ENCODE measurements at places on chromosomes 7 and 10.

DNA sequence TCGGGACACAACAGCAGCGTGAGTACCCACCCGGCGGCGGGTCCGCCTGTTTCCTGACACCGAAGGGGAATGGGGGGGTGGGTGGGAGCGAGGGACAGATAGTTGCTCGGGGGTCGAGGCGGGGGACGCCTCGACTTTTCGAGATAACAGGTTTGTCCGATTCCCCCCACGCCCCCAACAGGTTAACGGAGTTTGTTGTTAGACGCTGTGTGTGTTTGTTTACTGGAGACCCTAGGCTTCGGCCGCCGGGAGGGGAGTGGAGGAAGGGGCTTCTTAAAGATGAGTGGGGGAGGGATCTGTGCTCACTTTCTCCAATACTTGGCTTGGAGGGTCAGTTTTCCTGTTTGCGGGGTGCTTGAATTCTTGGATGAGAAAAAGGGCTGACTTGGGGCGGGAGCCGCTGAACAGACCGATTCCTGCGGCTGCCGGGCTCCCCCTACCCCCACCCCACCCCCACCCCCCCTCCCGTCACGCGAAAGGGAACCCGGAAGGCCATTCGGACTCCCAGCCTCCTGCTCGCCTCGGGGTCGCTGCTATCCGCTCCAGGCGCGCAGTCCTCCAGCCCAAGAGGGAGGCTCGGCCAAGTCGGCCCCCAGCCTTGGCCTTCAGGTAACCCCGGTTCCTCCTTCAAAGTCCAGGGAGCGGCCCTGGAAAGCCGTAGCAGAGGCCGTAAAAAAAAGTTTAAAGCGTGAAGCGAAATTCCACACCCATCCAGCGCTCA, 1.0 kb downstream of the SORCS3 start:
- no peak for DNase-seq

- DNase-seq: no peak
Observed at GRCh38 chr7:66609176-66609575, 19.5 kb upstream of the KCTD7 start.

GRCh38 chr7:50213622-50214017, 90.9 kb upstream of the IKZF1 start:
- DNase-seq: no peak

GRCh38 chr10:27373566-27374160, 130.4 kb upstream of the RAB18 start:
- no peak for DNase-seq

DNA sequence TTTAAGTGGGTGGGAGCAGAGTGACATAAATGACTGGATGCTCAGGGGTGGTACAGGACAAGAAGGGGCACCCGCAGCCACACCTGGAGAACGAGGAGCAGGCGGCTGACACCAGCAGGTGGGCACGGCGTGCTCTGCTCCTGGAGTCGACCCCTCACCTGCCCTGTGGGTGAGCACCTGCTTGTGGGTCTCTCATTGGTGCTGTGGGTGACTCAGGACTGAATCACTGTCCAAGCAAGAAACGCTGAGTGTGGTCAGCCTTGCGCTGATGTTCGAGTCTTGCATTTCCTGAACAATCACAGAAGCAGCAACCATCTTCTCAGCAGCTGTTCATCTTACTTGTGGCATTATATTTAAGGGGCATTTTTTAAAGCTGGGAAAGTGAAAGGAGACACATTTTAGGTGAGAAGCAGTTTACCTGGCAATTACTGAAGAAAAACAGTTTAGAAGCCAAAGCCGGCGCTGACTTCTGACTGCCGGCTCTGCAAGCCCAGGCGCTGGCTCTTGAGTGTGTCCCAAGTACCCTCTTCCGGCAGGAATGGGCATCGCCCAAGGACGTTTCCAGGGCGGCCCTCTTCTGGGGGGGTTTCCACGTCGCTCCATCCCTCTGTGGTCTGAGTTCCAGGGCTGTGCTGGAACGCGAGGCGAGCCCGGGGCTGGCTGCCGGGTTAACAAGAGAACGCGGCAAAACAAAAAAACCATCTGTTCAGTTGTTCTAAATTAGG, 145.2 kb upstream of the PFKP start:
- no peak for DNase-seq

- no peak for DNase-seq
Observed at GRCh38 chr10:37854626-37855025, 2.8 kb downstream of the ZNF248 start.

DNA sequence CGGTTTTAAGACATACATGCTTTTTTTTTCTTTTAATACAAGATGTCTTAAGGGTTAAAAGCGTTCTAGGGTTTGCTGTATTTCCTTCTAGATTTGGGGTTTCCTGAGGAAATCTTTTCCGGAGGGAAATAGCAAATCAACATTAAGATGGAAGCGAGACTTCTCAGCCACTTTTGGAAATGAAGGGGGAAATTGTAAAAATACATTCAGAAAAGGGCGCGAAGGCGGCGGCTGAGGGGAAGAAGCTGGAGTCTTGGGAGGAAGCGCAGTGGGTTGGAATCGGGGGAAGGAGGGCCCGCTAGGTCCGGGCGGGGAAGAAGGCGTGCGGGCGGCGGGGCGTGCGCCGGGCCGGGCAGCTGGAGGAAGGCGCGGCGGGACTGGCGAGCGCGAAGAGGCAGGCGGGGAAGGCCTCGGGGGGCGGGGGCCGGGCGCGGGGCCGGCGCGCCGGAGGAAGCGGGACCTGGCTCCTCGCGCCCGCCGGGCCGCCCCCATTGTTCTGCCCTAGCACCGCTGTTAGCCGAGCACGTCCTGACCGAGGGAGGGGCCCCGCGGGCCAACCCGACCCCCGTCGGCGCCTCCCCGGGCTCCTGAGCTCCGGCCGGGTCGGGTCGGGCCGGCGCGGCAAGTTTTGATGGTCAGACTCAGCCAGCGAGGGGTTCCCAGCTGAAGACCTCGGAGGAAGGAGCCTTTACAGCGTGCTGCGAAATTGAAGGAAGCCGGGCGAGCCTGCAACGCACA, 1.5 kb upstream of the SKIDA1 start:
- DNase-seq: no peak

GRCh38 chr7:47027695-47028240, 554.1 kb downstream of the TNS3 start:
- no peak for DNase-seq

DNA sequence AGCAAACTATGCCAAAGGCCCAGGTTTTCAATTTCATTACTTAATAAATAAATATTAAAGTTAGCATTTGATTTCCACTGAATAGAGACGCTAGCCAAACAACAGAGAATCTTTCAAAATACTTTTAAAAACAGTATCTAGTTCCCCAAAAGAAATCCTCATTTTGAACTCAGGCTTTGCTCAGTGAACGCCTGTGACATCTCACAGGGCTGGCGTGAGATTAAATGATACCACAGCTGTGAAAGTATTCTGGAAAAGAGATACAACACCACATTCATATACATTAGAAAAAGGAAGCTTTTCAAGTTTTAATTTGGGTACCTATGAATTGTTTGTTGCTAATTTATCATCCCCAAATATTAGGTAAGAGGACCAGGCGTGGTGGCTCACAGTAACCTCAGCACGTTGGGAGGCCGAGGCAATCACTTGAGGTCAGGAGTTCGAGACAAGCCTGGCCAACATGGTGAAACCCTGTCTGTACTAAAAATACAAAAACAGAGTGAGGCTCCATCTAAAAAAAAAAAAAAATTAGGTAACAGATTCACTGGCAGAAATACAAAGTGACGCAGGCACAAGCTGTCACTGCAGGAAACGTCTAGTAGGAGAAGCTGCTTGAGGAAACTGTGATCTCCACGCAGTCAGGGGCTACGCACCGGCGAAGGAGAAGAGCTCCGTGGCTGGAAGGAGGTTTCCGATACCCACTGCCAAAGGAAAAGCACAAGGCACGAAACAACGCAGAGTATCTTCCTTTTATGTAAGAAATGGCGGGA, 50.0 kb downstream of the AMZ1 start:
- no peak for DNase-seq

GRCh38 chr7:158353606-158354570, 233.7 kb downstream of the PTPRN2 start:
- DNase-seq: no peak

DNA sequence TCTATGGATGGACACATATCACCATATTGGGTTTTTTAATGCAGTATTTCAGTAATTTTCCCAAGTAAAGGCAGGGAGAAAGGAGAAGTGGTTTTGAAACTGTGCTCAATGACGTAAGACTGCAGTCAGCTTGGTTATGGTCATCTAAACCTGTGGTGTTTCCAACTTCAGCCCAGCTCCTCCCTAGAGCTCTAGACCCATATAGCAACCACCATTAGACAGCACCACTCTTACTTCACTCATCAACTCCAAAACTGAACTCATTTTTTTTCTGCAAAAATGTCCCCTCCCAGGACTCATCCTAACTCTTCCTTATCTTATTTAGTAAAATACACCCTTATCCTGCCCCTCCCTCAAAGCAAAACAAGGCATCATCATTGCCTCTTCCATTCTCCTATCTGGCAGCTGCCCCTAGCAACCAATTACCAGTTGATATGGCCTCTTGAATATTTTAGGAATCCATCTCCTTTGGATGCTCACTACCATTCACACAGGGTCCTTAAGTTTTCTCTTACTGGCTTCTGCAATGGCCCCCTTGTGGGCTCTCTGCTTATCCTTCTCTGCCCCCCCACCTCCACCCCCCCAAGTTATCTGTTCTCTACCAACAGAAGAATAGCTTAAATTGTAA, 1.5 kb upstream of the RALA start:
- DNase-seq: no peak

DNA sequence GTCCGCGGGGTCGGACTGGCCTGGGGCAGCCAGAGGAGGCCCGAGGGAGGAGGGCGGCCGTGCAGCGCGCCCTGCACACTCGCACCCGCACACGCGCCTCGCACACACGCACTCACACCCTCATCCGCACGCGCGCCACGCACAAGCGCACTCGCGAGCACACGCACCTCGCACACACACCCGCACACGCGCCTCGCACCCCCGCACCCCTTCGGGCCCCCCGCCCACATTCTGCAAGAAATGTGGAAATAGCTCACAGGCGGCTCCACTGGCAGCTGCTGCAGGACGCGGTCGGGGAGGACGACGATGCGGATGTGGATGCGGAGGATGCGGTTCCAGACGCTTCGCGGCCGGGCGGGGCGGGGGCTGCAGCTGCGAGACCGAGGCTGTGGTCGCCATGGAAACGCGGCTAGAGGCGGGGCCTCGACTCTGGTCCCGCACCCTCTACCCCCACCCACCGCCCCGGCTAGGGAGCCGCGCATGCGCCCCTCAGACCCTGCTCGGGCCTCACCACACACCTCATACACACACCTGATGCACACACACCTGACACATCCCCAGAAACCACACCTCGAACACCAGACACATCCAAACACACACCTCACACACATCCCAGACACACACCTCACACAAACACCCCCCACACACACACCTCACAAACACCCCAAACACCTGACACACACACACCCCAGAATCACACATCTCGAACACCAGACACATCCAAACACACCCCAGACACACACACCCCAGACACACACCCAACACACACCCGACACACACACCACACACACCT, at the start of gene CALY:
CALY (minus strand) TSS at position 320 of the 793 bp plus-strand sequence. CDS start 7,907 bp downstream, outside the sequence.
- peak; percentile 66 for DNase-seq

- no peak for DNase-seq
Observed at GRCh38 chr10:112752288-112752687, 197.8 kb upstream of the TCF7L2 start.

- no peak for DNase-seq
Observed at GRCh38 chr10:124705817-124706461, 38.2 kb downstream of the FAM53B start.

- DNase-seq: no peak
Observed at GRCh38 chr10:110901954-110902819, 16.8 kb downstream of the BBIP1 start.

DNA sequence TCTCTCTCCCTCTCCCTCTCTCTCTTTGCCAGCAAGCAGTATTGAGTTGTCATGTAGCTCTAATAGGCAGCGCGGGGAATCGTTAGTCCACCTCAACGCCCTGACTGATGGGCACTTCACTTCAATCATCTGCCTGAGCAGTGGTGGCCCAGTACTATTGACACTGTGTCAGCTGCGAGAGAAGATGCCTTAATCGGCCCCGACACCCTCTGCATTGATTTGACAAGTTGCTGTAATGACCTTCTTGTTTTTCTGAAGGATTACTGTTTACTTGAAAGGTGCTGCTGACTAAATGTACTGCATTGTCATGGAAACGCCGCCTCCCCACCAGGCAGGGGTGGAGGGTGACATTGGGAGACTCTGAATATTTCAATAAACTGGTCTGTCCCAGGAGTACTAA, 913.8 kb downstream of the KCNMA1 start:
- DNase-seq: no peak

- DNase-seq: no peak
Observed at GRCh38 chr7:142112086-142112485, 568 bp downstream of the MGAM2 start.

- DNase-seq: no peak
Observed at GRCh38 chr10:25547382-25547781, 372.6 kb downstream of the GPR158 start.

DNA sequence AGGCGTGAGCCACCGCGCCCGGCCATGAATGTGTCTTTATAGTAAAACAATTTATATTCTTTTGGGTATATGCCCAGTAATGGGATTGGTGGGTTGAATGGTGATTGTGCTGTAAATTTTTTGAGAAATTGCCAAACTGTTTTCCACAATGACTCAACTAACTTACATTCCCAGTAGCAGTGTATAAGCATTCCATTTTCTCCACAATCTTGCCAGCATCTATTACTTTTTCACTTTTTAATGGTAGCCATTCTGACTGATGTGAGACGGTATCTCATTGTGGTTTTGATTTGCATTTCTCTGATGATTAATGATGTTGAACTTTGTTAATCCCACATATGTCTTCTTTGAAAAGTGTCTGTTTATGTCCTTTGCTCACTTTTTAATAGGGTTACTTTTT, 1187.9 kb downstream of the XPNPEP1 start:
- DNase-seq: no peak

DNA sequence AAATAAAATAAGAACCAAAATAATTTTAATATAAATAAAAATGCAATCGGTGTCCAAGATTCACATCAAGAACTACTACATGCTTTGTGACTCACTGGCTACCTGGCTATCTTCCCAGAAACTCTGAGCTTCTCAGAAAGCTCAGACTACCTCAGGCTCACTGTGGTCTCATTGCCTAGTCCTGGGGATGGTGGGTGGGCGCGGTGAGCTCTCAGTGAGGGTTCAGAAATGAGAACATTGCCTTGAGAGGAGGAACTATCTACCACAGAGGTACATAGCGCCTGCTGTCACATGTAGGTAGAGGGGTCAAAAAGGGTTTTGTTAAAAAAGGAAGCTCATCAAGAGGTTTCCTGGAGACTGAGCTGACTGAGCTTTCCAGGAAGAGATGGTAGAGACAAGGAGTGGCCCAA, 108.0 kb downstream of the WDFY4 start:
- no peak for DNase-seq
